Aorta (tissue), 5 donors: ENCODE measurements at places on chromosomes 7 and 10. TPM values are rescaled to one million over a fixed set of nuclear protein-coding genes. Genes with fewer than 3 reads are reported as not detected.

GRCh38 chr7:120168066-120168465, 104.9 kb upstream of the KCND2 start:
- no peaks in the 10 kb centered on the region for H3K4me1 ChIP-seq
- H3K27me3 ChIP-seq = no peaks in the 10 kb centered on the region
- no peak overlapping the region for H3K27ac ChIP-seq
- no peak overlapping the region for H3K4me3 ChIP-seq

- DNase-seq = no peak
- H3K36me3 ChIP-seq = no peaks in the 10 kb centered on the region
- H3K4me1 ChIP-seq = no peaks in the 10 kb centered on the region
- no peak overlapping the region for H3K27ac ChIP-seq
- no peaks in the 10 kb centered on the region for H3K27me3 ChIP-seq
- H3K4me3 ChIP-seq = no peak overlapping the region
Measured at GRCh38 chr7:85776691-85777345, 590.0 kb upstream of the SEMA3D start.

- no peak overlapping the region for H3K27ac ChIP-seq
- H3K36me3 ChIP-seq = no peaks in the 10 kb centered on the region
- H3K4me3 ChIP-seq = no peak overlapping the region
- no peak for DNase-seq
Measured at GRCh38 chr7:48154792-48155413, 16.4 kb upstream of the ABCA13 start.

DNA sequence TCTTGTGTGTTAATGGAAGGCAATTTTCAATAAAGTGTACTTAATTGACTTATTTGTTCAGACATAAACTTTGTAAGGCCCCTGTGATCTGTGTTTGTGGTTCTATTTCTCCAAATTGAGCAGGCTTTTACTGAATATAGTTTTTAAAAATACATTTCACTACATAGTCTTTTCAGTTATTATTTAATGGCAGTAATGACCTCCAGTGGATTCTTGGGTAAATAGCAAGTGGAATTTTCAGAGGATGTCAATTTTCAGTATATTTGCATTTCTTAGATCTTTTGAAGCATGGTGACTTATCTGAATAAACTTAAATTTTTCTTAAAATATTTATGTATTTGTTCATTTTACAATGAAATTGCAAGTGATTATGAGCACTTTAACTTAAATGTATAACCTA, 203.1 kb upstream of the PCLO start:
- no peak overlapping the region for H3K27ac ChIP-seq
- H3K27me3 ChIP-seq = no peaks in the 10 kb centered on the region
- H3K36me3 ChIP-seq = no peaks in the 10 kb centered on the region
- H3K4me1 ChIP-seq = no peaks in the 10 kb centered on the region

GRCh38 chr7:146655928-146656797, 539.6 kb downstream of the CNTNAP2 start:
- H3K27ac ChIP-seq = no peak overlapping the region
- no peaks in the 10 kb centered on the region for H3K4me1 ChIP-seq

DNA sequence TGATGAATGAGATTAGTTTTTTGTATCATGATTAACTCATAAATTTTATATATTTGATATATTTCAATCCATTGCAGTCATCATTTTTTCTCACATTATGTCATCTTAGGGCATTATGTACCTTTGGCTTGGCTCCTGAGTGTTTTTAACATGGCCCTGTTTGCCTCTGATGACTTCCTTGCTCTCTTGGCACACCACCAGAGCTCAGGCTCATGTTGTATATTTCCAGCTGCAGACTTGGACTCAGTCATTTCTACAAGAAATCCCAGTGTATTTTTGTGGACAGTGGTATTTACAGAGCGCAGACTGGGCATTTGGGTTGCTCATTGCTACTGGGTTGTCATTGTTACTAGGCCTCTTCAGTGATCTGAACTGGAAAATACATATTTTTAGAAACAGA, 188.5 kb downstream of the ADRA2A start:
- H3K4me3 ChIP-seq = no peak overlapping the region
- H3K27me3 ChIP-seq = no peaks in the 10 kb centered on the region
- no peak for DNase-seq
- no peaks in the 10 kb centered on the region for H3K4me1 ChIP-seq

DNA sequence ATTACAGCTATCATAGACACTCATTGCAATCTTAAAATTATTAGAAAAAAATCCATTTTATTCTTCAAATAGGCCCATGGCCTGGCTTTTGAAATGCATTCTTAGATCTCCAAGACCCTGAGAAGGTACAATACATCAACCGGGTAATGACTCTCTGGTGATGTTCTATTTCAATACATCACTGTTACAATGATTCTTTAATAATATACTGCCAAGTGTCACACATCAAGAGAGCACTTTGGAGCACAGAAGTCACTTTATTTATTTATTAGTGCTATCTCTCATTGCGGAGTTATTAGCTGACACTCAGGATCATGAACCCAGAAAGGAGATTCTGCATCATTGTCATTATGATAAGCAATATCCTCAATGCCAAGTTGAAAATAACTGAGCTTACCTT, 748.5 kb upstream of the MBL2 start:
- H3K4me1 ChIP-seq = no peaks in the 10 kb centered on the region
- H3K27me3 ChIP-seq = no peaks in the 10 kb centered on the region
- no peak overlapping the region for H3K4me3 ChIP-seq
- H3K27ac ChIP-seq = no peak overlapping the region

Gene HACD1
- total RNA-seq = 103 TPM

Gene ACTR3C
- total RNA-seq = 1.2 TPM

Gene PTF1A
- total RNA-seq = not detected

Gene ZNF398
- total RNA-seq = 12.4 TPM

Gene ADAM12
- total RNA-seq = 9.4 TPM

Gene ZNF467
- 13.3 TPM for total RNA-seq
